ENCODE measurements at places on chromosomes 12 and 14.

DNA sequence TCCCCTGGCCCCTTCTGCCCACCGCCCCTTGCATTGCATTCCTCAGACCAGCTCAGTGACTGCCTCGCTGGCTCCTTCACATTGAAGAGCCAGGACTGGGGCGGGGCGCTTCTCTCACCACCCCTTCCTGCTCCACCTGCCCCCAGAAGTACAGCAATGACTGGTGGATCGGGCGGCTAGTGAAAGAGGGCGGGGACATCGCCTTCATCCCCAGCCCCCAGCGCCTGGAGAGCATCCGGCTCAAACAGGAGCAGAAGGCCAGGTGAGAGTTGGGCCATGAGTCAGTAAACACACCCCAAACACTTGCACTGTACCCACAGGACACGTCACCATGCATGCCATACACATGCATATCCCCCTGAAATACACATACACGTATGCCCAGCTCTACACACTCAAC lies 5.8 kb downstream of the CACNB3 start:
- DNase-seq = no peak

DNA sequence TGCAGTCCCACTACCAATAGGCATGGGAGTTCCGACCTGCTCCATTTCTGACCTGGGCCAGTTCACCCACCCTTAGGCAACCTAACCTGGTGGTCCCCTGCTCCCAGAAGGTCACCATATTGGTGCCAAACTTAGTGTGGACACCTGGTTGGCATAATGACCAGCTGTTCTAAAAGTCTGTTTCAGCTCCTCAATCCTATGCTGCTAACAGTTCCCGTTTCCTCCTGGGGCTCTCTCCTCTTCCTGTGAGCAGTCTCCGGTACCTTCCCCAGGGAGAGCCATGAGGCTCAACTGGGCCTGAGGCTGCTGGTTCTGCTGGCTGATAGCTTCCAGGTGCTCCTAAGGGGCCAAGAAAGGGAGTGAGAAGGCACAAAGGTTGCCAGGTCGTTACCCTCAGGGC lies 15.9 kb upstream of the BLTP3B start:
- no peak for DNase-seq

GRCh38 chr12:68237078-68237477 lies 11.5 kb upstream of the IL26 start:
- DNase-seq = no peak

GRCh38 chr14:36504771-36505175 lies 15.3 kb downstream of the NKX2-1 start:
- DNase-seq = no peak

DNA sequence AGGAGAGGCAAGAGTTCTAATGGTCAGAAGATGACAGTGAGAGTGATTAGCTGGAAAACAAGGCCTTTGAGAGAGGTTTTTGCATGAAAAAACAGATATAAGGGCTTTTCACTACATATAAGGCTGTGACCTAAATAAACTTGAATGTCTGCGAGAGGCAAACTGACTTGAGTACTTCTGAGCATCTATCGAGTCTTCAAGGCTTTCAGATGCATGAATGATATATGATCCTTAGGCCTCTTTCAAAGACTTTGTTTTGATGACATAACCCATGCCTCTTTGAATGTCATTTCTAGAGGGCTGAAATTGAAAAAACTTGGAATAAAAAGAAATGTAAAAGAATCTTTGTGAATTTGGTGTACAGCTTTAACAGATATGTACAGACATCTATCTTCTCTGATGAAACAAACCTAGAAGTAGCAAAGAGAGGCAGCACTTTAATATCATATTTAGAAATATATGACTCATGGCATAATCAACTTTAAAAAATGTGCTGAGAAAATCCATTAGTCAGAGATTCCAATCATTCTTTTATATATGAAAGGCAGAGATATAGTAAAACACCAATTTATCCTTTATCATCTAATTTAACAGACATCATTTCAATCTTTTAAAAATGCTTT lies 72.6 kb downstream of the PPM1H start:
- DNase-seq = peak; percentile 88

DNA sequence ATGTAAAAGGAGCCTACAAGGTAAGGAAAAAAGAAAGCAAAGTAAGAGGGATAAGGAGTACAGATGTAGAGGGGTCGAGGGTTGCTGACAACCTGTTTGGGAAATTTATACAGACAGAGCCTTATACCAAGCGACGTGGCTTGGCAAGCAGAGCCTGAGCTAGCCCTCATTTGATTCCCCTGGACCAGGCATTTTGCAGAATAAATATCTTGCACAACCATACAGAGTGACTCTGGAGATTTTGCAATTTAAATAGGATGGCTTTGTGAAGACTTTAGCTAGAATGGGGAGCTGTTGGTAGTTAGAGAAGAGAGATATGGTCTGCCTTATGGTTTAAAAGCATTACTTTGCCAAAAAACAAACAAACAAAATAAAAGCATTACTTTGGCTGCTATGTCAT lies 11.1 kb upstream of the ANO6 start:
- DNase-seq = no peak

- peak; percentile 23 for DNase-seq
These were observed 24.2 kb downstream of the GLT8D2 start for GRCh38 chr12:104025771-104026170.

DNA sequence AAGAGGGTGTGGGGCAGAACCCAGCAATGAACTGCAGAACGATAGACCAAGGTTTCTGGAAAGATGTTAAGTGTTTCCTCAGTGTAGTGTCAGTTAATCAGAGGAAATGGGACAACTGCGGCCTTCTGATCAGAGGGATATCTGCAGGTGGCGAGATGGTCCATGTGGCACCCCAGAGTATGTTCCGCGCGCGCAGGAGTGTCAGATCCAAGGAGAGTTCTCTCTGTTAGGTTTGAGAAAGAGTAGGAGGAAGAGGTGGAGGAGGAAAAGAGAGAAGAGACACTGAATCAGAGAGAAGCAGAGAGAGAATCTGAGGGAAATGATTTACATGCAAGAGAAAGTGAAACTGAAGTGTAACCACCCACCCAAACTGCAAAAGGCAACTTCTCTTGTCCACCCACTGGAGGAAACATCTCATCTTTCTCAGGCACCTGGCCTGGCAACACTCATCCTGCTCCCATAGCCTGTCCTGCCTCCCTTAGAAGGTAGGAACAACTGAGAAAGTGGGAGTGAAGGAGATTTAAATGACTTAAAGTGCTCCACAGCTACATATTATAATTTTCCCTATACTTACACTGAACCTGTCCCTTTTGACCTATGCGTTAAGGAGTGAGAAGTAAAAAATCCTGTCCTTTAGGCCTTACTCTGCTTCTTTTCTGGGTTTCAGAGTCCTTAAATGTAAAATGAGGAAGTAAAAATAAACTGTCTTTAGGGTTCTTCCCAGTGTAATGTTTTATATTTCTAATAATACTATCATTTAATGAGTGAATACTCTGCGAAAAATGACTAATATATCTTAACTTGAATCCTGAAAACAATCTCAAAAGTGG lies 6.8 kb upstream of the TESPA1 start:
- DNase-seq = no peak

DNA sequence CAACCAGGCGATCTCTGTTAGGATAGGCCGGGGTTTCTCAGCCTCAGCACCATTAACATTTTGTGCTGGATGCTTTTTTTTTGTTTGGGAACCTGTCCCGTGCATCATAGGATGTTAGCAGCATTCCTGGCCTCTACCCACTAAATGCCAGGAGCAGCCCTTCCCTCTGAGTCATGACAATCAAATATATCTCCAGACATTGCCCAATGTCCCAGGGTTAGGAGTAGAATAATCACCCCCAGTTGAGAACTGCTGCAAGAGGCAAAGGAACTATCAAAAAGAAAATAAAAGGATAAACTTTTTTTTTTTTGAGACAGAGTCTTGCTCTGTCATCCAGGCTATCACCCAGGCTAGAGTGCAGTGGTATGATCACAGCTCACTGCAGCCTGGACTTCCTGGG lies 76.0 kb downstream of the ACACB start:
- DNase-seq = peak; percentile 80

DNA sequence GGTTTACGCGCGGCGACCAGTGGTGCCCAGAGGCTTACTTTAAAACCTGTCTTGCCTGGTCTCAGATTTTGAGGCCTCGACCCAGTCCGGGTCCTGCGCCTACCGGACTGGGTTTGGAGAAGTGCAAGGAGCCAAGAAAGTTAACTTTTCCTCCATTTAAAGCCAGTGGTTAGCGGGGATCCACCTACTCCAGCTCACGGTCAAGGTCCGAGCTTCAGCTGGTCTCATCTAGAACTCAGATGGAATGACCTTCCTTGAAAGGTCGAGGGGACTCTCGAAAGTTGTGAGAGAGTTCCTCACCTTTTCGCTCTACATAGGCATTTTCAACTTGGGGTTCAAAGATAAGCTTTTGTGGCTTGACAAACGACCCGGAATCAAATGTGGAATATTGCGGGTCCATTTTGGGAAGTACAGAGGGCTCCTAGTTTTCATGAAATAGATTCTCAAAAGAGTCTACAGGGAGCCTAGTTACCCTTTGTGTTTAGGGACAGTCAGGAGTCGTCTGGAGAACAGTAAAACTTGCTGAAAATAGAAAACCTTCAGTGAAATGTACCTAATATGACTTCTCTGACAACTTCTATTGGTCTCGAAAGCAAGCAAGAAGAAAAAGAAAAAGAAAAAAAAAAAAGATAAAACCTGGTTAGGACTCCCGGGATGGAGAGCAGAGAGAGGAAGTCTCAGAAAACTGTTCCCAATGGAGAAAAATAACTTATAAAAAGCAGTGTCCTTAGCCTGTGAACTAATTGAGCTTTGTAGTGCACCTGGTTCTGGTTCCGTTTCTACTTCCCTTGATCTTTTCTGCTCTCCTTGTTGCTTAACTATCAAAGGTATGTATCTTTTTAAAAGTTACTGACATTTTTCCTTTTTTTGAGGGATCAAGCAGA lies 1.4 kb downstream of the KCNMB4 start:
- peak; percentile 10 for DNase-seq

- no peak for DNase-seq
These were observed 15.5 kb upstream of the ATP6V0A2 start for GRCh38 chr12:123696646-123697045.

- no peak for DNase-seq
These were observed 4.4 kb downstream of the ZNF219 start for GRCh38 chr14:21093769-21094681.

DNA sequence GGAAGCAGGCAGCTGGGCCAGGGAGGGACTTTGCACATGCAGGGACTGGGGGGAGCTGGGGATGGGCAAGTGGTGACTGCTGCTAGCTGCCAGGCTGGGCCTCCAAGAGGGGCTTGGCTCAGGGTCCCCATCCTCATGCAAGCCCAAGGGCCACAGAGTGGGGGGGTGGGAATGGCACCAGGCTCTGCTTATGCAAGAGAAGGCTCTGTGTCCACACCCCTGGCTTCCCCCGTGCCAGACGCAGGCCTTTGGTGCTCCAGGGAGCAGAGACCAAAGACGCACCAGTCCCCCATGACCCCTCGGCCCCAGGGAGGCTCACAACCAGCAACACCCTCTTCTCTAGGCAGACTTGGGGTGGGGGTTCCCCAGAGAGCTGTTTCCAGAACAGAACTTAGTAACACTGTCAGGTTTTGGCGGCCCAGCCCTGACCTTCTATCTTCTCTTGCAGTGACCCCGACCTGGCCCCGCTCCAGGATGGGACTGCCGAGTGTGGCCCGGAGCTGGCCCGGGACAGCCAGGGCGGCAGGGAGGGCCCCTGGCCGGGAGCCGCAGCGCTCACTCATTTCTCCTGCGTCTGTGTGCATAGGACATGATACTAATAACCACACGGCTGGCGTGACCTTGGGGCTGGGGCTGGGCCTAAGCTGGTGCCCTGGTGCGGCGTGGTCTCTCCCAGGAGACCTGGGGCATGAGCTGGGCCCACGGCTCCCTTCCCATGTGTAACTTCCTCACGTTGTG lies 14.3 kb downstream of the XRCC3 start:
- no peak for DNase-seq

GRCh38 chr12:54200412-54200811 lies 11.6 kb upstream of the SMUG1 start:
- DNase-seq = no peak

GRCh38 chr12:49903700-49904423 lies at the start of gene FAIM2:
Gene FAIM2 (minus strand): TSS chr12:49903900. CDS start chr12:49903792, 108 bp downstream.
- DNase-seq = peak; percentile 50

- peak; percentile 54 for DNase-seq
These were observed 29.0 kb downstream of the SCYL2 start for GRCh38 chr12:100295764-100296555.

GRCh38 chr14:76761136-76761959 lies at the start of gene VASH1:
Gene VASH1 (plus strand): TSS chr14:76761468. CDS start chr14:76762822, 1,354 bp downstream.
- DNase-seq = peak; percentile 83

GRCh38 chr14:24680516-24680915 lies 46.5 kb upstream of the GZMB start:
- DNase-seq = no peak

DNA sequence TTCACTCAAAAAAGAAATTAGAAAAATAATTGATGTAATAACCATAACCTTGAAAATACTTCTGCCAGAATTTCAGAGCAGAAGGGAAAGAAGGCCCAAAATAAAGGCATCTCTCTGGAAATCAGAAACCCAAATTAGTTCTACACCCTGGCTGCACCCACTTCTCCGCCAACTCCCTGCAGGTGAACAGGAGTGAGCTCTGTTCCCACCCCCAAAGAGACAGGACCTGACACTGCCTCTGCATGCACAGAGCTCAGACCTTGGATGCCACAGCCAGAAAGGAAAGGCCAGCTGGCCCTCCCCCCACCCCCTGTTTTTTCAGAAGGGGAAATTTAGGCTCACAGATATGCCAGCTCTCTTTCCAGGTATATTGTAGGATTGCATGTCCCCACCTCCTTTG lies 228.2 kb downstream of the BCL11B start:
- no peak for DNase-seq

GRCh38 chr14:78921856-78922255 lies 751.7 kb downstream of the NRXN3 start:
- DNase-seq = peak; percentile 80

DNA sequence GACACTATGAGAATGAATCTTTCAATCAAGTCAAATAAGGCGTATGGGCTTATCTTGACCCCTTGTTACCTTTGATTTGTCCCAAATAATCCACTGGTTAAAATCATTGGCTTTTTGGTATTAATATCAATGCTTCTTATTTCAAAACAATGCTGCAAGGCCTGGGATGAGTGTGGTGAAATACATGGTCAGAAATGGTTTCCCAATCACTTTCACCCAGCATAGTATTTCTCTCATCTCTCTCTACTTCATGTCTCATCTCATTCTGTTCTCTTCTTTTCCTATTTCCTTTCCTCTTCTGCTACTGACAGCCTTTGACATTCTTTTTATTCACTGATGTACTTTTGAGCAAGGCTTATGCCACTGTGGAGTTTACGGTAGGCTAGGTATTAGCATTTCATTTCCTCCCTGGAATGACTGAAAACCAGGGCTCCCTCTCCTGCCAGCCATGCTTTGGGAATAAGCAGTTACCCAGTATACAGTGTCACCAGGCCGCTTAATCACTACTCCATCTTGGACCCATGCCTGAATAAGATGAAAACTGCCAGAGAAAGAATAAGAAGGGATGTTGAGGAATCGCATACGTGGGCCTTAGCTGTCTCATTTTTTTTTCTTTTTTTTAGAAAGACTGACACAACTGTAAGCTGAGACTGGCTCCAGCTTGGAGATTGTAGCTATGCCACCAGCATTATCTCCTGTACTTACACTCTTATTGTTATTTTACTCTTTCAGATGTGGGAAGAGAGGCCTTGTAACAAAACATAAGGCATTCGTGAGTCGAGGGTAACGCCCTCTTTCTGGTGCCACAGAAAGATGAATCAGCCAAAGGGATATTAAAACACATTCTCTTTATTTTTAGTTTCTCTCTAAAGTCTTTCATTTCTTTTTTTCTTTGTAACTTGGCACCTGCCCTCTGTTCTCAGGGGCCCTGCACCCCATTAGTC lies 53.5 kb downstream of the IGF1 start:
- peak; percentile 6 for DNase-seq

- DNase-seq = no peak
These were observed 235.9 kb downstream of the CPNE8 start for GRCh38 chr12:38669530-38669929.
